GM03348 (cell line): ENCODE measurements at places on chromosomes 4 and X.
A peak's percentile ranks its signal among the peaks of the same experiment; 100 is the strongest.

DNA sequence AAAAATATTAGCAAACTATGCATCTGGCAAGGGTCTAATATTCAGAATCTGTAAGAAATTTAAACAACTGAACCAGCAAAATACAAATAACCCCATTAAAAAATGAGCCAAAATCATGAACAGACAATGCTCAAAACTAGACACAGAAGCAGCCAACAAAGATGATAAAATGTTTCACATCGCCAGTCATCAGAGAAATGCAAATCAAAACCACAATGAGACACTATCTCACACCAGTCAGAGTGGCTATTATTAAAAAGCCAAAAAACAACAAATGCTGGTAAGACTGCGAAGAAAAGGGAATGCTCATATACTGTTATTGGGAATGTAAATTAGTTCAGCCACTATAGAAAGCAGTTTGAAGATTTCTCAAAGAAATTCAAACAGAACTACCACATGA is 201.3 kb upstream of the CPEB2 start:
- DNase-seq: no peak

DNA sequence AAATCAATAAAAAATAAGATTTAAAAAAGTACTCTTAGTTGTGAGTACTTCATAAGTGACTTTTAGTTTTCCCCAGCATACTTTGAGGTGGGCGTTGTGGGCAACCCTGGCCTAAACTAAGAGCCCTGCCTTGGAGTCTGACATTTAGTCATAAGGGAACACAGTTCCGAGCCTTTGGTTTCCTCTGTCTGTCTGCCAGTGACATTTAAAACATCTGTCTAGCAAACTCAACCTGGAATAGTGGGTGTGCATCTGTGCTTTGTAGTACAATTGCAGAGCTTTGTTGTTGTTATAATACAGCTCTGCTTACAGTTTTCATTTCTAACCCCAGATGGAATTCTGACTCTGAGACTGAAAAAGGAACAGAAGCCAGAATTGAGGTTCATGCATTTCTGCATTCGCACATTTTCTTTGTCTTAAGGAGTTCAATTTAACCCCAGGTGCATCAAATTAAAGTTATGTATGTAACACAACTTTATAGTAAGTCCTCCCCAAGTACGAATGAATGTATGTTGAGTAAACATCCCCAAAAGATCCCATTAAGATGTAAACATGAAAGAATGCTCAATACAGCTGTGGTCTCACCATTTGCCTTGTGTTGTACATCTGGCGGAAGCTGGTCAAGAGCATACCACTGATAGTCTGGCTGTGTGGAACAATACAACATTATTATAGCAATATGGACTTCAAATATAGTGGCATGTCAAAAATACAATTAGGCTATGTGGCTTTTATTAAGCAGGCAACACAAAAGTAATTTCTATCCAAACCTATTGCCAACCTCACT is 25.9 kb downstream of the TNIP3 start:
- no peak for DNase-seq

DNA sequence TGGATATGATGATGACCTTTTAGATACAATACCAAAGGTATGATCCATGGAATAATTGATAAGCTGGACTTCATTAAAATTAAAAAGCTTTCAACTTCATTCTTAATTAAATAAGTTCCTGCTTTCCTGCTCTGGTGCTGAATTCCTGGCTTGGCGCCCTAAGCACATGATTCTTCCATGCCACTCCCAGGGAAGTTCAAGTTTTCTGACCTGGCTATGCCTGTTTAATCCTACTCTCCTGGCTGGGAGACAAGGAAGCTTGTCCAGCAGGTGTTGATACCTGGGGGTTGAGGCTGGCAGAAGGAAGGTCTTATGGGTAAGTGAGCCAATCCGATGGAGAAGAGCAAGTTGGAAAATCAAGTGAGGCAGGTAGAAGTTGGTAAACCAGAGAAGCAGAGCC is 24.3 kb downstream of the XKRX start:
- DNase-seq: no peak

- DNase-seq: no peak
Measured at GRCh38 chr4:31793907-31794306, 1073.7 kb downstream of the PCDH7 start.

GRCh38 chrX:104833401-104833800 is 267.4 kb downstream of the IL1RAPL2 start:
- no peak for DNase-seq

GRCh38 chrX:2819345-2820135 is 9.2 kb upstream of the GYG2 start:
- DNase-seq: peak; percentile 20

- no peak for DNase-seq
Measured at GRCh38 chrX:31200430-31200829, 128.6 kb upstream of the FTHL17 start.

DNA sequence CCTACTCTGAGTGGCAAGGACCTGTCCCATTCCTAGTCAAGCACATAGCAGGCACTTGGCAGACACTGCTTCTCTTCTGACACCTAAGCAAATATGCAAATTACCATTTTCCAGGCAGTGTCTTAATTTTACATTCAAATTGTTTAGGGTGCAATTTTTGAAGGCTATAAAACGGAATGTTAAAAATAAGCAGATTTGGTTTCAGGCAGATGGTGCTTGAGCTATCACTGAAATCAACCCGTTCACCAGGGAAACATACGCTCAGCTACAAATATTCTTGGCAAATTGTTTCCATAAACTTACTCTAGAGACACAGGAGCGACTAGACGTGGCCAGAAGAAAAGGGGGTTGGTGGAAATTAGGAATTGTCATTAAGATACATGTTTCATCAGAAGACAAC is 45.7 kb downstream of the BEND2 start:
- DNase-seq: no peak

- no peak for DNase-seq
Measured at GRCh38 chr4:66160606-66161005, 490.3 kb upstream of the EPHA5 start.

GRCh38 chr4:120847019-120847582 is 75.4 kb downstream of the PRDM5 start:
- no peak for DNase-seq

DNA sequence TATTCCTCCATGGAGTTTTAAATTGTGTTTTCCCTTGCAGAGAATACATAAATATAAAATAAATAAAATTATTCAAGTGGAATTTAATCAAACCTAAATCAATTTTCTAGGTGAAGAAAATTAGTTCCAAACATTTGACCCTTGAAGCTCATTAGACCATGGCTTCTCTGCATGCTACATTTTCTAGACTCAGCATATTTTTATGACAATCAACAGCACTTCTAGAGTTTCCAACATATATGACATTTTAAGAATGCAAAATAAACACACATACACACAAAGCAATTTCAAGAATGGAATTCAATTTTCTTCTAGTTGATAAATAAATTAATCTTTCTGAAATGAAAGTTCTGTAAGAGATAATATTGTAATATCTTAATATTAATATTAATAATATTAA is 1083.9 kb upstream of the INTU start:
- no peak for DNase-seq

GRCh38 chr4:171067422-171067821 is 745.8 kb upstream of the GALNTL6 start:
- no peak for DNase-seq

DNA sequence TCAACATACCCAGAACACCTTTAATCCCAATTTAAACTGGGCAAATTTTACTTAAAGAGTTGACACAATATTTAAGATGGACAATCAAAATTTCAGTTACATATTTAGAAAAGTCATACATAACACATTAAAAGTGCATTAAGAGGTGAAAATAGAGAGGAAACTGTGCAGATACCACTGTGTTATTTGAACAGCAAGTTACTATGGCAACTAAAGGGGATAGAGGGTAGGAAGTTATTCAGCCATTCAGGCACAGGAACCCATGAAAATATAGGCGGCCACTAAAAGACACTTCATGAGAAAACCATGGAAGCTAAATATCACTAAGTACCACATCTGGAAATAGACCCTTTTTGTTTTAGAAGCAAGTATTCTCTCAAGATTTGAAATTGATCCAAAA is 75.1 kb downstream of the PDGFC start:
- no peak for DNase-seq

DNA sequence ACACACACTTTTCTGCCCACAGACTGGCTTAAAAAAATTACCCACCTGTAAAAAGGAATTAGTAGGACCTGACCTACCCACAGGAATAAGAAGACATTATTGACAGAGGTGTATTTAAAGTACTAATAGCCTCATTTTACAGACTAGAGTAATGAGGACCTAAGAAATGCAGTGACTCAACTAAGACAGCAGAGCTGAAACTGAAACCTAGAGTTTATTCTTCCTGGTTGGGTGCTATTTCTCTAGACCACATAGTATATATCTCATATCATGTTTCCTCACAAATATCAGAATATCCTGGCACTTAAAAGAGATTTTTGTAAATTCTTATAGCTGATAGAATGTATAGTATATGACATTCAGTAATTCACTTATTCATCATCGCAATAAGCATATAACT is 435.0 kb downstream of the MAGEE1 start:
- DNase-seq: no peak

DNA sequence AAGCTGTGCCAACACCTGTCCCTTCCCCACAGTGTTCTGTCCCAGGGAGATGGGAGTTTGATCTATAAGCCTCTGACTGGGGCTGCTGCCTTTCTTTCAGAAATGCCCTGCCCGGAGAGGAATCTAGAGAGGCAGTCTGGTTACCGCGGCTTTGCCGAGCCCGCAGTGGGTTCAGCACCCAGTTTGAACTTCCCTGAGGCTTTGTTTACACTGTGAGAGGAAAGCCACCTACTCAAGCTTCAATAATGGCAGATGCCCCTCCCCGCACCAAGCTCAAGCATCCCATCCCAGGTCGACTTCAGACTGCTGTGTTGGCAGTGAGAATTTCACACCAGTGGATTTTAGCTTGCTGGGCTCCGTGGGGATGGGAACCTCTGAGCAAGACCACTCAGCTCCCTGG is 33.3 kb upstream of the ARSJ start:
- DNase-seq: no peak

DNA sequence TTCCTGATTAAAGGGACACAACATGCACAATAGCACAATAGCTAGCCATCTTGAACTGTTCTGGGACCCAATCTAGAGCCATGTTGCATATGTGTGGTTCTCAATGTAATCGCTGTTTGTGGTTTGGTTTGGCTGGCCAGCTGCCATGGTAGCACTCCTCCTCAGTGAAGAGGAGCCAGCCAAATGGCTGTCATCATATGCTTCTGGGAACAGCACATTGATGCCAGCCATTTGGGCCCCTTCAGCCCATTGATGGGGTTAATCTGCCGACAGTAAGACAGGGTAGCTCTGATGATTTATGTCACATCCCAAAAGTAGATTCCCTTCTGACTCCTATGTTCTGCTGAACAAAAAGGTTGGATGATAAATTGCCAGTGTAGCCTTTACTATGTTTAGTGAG is 48.5 kb downstream of the AWAT2 start:
- DNase-seq: no peak

GRCh38 chr4:13704035-13704434 is 76.5 kb upstream of the BOD1L1 start:
- no peak for DNase-seq

DNA sequence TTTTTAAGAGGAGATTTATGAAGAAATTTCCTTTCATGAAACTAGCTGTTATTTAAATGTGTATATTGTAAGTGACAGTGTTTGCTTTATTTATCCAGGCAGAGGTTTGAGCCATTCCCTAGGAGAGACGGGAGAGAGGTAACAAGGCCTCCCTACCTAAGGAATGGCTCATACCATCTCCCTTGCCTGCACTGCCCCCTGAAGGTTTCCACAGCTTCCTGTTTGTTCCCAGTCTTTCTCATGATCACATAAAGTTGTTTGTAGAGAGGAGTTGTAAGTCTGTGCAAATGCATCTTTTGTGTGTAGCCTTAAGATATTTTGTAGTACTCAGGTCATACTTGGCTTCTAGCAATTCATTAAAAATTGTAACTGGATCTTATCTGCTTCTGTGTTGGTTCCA is 1504.5 kb upstream of the PCDH10 start:
- DNase-seq: no peak

GRCh38 chr4:16852228-16852627 is 46.2 kb downstream of the LDB2 start:
- no peak for DNase-seq

- no peak for DNase-seq
Measured at GRCh38 chr4:26867914-26868684, 7.5 kb downstream of the STIM2 start.

GRCh38 chr4:113548303-113548702 is 213.2 kb downstream of the CAMK2D start:
- DNase-seq: no peak

GRCh38 chrX:70479922-70480659 is 35.5 kb downstream of the DLG3 start:
- no peak for DNase-seq

DNA sequence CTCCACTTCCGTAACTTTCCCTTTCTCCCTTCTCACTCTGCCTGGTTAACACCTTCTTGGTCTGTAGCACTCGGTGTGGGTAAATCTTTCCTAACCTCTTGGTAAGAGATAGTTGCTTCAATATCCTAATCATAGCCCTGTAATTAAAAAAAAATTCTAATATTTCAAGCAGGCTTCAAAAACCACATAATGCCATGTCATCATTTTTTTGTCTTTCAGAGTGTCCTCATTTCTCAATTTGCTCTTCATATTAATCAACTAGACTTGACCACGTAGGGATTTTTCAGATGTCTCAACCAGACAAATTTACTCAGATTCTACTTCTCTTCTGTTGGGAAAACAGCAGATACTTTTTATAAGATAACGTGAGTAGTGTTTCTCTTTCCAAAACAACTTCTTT is 91.0 kb downstream of the FREM3 start:
- DNase-seq: no peak

DNA sequence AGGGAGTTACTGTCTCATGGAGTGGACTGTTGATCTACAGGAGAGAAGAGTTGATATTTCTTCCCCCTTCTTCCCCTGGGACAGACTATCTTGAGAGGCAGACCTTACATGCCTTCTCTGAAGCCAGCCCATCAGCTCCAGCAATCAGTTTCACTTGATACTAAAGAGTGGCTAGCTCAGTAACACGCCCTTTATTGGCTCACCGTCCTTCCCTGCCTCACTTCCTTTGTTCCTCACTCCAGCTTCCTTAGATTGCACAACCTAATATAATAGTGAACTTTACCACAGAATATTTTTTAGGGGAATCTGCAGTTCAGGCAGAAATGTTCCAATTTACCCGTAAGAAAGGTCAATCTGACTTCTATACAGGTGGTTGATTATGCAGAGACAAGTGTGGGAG is 128.1 kb upstream of the NDP start:
- no peak for DNase-seq
